ENCODE measurements at places on chromosomes 4 and X.

DNA sequence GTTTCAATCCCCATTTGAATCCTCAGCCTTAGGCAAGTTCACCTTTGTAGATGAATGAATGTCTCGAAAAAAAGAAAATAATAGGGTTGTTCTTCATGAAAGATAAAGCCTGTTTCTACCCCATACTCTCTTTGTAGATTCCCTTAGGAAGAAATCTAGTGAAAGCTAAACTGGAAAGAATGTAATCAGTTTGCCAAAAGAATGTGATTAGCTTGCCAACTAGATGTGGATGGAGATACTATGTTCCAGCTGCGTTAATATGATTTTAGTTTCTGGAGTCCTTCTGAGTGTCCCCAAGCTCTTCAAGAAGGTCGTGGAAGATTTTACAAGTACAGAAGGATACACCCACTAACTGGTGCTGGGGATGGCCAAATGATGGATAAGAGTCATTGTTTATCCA, 162.3 kb upstream of the EDNRA start:
- no peak for DNase-seq

DNA sequence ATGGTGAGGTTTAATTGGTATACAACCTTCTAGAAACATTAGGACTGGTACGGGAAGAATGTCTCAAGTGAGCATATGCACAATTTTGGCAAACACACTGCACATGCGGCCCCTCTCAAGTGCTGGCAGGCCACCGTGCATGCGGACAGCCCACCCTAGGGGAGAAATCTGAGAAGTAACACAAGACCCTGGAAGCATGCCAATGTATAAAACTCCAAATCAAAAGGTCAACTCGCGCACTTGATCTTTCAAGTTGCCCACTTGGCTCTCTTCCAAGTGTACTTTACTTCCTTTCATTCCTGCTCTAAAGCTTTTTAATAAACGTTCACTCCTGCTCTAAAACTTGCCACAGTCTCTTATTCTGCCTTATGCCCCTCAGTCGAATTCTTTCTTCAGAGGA, 488.3 kb downstream of the CFAP47 start:
- no peak for DNase-seq

DNA sequence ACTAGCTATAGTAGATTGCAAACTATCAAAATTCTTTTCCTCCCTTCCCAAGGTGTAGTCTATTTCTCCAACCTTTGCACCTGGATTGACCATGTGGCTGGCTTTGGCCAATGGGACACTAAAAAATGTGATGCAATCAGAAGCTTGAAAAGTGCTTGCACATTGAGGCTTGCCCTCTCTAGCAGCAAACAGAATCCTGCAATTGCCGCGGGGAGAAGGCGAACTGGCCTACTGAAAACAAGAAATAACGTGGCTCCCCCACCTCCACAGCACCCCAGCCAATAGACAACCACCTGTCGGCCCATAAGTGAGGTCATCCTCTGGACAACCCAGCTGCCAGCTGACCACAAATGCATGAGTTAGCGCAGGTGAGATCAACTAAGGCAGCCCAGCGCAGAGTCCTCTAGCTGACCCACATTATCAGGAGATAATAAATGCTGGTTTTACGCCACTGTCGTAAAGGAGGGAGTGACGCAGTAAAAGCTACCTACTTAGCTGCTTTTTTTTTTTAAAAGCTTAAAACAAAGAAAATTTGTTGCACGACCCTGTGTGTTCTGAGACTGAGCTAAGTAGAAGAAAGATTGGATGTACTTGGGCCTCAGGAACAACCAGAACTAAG, 95.2 kb downstream of the GK start:
- no peak for DNase-seq

DNA sequence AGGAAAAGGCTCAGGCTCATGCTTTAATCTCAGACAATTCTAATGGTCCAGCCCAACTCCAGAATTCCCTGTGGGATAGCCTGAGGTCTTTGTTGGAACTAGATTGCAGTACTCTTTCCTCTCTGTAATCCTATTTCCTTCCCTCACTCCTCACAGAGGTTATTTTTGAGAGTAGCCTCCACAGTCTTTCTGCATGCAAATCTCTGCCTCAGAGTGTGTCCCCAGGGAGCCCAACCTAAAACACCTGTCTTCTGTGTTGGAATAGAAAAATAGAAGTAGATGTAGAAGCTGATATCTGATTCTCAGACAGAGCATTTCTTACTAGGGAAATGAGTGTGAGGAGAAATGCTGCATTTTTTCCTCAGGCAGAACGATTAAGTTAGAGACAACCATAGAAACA, 915.5 kb upstream of the EPHA5 start:
- peak; percentile 86 for DNase-seq

DNA sequence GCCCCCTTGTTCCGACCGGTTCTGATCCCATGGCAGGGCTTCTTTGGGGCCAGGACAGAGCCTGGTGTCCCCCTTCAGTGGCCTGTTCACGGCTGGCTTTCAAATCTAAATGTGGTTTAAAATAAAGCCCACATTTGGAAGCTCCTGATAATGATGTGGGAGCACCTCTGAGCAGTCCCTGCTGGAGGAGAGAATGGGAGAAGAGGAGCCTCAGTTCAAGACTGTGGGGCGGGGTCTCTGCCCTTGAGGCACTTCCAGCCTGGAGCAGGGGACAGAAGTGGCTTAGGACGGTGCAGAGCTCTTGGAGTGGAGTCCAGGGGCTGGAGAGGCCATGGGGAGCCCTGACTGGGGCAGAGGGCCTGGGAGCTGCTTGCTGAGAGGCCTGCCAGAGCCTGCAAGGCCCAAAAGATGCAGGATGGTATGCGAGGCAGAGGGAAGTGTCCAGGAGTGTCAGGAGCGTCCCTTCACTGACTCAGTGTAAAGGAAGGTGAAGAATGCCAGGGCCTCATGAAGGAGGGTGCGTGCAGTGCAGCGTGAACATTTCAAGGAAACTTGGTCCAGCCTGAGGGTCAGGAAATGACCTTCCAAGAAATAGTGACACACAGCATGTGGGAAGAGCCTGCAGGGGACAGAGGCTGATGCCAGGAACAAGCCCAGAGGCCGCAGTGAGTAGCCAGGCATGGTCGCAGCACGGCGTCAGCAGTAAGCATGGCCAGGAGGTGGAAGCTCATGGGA, 21.1 kb upstream of the TADA2B start:
- DNase-seq = no peak

GRCh38 chrX:7261672-7262332, 113.8 kb upstream of the PUDP start:
- no peak for DNase-seq

- DNase-seq = no peak
These were observed 11.8 kb upstream of the PGK1 start for GRCh38 chrX:78092296-78092695.

- DNase-seq = no peak
These were observed 1.8 kb downstream of the ABCD1 start for GRCh38 chrX:153726286-153727122.

- DNase-seq = no peak
These were observed 6.9 kb downstream of the F11 start for GRCh38 chr4:186272699-186273391.

DNA sequence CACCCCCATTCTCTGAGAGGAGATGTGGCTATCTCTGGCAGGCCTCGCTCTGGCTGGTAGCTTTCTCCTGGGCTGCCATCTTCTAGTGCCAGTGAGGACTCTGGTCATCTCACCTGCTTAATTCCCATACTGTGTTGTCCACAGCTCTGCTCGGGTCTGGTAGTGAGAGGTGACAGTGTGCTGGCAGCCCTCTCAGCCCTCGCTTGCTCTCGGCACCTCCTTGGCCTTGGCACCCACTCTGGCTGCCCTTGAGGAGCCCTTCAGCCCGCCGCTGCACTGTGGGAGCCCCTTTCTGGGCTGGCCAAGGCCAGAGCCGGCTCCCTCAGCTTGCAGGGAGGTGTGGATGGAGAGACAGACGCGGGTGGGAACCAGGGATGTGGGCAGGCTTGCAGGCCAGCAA, 52.7 kb downstream of the CPLX1 start:
- DNase-seq = no peak

DNA sequence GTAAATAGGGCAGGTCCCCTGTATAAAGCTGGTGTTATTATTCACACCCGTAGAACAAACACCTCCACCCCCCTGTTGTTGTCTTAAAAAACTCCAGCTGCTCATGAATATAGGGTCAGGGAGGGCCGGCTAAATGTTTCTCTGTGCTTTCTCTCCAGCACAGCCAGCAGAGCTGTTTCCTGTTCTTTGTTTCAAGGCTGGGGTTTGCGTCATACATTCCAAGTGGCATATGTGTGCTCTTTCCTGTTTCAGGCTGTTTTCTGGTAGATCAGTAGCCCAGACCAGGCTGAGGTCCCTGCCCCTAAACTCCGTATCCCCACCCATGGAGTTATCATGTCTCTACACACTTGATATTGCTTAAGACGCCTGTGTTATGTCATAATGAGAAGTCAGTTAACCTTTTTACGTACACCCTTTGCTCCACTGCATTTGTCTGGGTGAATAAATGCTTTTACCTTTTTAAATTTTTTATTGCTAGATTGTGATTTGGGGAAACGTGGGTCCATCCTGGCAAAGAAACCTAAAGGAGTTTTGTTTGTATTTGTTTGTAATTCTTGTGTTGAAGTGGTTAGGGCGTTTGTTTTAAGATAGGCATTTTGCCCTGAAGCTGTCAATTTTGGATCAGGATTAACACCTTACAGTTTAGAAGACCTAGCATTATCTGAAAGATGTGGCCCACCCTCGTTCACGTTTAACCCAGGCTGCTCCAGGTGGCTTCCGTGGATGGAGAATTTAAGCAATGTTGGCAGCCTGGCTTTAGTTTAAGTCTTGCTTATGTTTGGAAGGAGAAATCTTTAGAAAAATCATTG, 3.3 kb downstream of the KLF3 start:
- DNase-seq = no peak

DNA sequence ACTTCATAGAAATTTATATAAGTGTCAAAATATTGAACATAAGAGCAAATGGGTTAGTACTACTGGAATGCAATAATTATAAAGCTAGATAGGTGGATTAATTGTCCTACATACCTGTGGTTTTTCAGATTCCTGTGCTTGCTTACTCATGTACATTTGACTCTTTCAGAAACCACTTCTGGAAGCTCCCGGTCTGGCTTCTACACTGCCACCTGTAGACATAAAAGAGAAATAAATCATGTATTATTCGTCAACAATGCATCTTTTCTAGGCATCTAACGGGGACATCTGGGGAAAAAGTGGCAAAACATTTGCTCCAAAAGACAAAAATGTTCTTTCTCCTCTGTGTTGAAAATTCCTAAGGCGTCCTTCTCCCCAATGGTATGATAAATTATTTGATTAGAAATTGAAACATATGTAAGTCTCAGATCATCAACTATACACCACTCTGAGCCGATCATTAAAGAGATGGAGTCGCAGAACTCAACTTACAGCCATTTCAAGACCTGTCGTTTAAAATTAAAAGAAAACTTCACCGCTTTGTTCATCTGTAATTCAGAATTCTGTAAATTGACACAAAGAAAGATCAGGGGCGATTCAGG, 648.7 kb upstream of the DIPK2B start:
- no peak for DNase-seq

GRCh38 chr4:48831532-48832030, 693 bp downstream of the OCIAD1 start:
- no peak for DNase-seq

DNA sequence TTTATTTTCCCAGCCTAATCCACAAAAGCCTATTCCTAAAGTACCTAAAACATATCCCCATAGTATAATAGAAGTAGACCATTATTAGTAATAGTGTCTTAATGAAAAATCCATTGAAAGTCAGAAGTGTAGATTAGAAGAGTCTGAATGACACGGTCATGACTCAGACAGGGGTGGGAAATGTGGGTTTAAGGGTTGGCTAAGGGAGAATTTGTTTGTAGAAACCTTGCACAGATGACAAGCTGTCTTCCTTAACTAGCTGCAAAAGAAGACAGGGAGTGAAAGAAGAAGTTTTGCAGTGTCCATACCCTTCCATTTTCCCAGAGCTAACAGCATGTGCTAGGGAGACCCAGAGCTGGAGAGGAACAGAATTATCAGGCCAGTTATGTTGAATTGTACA, 242.7 kb upstream of the ETNPPL start:
- DNase-seq = no peak

GRCh38 chr4:112234952-112235609, 3.5 kb downstream of the AP1AR start:
- DNase-seq = no peak

GRCh38 chrX:1601051-1601767, 9.8 kb downstream of the AKAP17A start:
- no peak for DNase-seq

GRCh38 chr4:138003248-138003647, 238.9 kb downstream of the SLC7A11 start:
- no peak for DNase-seq

GRCh38 chr4:184019667-184020623, 114.8 kb downstream of the STOX2 start:
- DNase-seq = no peak

DNA sequence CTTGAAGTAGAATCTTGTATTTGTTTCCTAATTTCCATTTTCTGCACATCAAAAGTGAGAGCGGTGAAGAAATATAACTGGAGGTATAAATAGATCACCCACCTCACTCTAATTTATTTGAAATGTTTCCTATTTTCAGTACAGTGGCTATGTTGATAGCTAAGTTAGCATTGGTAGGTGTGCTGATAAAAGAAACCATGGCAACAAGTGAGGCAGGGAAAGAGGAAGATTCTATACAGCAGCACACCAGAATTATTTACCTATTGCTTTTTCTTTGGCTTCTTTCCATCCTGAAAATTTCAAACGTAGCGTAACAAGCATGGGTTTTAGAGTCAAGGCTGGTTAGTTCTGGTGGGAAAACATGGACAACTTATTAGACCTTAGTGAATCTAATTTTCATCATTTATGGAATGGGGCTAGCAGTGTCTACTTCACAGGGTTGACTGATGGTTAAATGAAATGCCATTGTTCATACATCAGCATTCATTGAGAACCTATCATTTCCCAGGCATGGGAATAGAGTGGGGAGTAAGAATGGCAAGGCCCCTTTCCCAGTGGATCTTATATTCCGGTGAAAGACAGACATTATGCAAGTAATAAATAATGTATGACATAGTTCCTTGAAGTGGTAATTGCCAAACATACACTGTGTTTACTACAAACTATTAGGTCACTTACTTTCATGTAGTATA, 30.6 kb upstream of the CTSO start:
- DNase-seq = no peak

DNA sequence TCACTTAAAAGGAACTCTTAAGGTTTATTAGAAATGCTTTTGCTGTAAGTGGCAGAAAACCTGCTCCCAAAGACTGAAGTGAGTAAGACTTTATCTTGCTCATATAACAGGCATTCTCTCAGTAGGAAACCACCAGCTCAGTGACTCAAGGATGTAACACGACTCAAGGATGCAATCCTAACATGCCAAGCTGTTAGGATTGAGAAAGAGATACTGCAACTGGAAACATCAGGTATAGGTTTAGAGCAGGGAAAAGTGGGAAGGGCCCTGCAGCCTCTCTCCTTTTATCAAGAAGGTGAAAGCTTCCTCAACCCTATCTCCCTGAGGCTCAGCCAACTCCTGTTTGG, 11.9 kb upstream of the SLC9A7 start:
- no peak for DNase-seq

All from NCI-H187 (cell line).